ENCODE measurements at places on chromosomes 3 and 15.

DNA sequence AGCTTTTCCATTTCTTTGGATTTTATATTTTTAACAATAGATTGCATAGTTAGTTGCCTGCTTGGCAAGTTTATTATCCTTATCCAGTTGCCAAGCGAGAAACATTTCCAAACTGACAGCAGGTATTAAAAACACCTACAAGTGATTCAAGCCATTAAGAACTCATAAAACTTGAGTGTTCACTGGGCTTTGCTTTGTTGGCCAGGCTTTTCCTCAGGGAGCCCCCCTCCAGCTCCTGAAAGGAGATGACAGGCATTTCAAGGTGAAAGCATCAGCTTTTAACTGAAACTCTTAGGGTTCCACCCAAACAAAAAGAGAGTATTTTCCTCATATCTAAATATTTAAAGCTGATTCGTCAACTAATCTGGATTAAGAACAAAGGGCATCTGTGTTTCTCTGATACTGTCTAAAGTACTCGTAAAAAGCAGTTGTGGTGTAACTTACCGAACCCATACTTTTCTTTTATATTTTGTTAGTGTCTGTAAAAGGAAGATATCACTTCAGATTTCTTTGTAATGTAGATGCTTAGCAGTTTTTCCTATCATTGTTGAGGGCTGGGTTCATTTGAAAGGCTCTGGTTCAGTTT is 363.4 kb downstream of the OTOL1 start:
- DNase-seq, result no peak

GRCh38 chr15:51328926-51329325 is 9.5 kb downstream of the CYP19A1 start:
- DNase-seq, result no peak

DNA sequence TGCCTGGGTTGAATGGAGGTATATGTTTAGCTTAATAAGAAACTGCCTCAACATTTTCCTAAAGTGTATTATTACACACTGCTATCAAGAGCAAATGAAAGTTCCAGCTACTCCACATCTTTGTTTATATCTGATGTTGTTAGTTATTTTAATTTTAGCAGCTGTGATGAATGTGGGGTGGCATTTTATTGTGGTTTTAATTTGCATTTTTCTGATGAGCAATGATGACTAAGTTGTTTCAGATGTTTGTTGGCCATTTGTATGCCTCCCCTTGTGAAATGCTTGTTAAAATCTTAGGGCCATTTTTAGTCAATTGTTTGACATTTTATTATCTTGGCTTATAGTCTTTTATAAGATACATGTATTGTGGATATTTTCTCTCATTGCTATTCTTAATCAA is 260.4 kb upstream of the SLCO3A1 start:
- DNase-seq, result no peak

DNA sequence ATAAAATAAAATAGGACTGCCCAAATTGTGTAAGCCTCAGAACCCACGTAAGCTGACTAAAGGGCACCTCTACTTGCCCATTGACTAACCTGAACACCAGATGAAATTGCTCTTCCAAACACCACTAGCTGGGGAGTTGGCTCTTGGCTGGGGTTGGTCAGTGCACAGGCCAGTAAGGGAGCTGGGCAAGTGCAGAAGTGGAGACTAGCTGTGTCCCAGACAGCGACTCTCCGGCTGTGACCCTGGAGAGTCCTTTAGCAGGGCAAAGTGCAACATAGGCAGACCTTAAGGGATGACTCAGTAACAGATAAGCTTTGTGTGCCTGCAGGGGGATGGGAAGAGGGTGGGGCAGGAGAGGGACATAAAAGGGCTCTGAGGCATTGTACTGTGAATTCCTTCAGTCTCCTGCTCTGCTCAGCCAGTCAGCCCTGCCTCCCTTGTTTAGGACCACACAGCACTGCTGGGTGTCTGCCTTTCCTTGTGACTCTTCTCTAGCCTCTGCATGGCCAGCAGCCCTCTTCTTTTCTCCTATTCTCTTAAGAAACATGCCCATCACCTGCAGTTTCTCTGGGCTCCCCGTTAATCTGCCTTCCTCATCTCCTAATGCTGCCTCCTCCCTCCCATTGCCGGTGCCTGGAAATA is 13.2 kb downstream of the NR1I2 start:
- DNase-seq, result no peak

- DNase-seq, result no peak
These were observed 602.9 kb downstream of the NTRK3 start for GRCh38 chr15:87653646-87654045.

DNA sequence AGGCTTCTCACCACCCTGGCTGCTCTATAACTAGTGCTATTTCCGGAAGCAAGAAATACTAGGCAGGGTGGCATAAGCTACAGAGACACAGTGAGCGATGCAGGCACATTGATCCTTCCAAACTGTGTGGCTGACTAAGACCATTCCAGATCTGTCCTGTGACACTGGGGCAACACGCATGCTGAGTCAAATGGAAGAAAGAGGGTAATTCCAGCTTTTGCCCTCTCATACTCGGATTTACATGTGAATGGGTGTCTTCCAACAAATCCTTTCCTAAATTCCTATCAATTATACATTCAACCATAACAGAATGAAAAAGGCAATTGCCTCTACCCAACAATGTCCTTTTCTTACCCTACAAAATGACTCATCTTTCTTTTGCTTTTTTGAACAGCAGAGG is 5.1 kb downstream of the FSIP1 start:
- DNase-seq, result no peak

DNA sequence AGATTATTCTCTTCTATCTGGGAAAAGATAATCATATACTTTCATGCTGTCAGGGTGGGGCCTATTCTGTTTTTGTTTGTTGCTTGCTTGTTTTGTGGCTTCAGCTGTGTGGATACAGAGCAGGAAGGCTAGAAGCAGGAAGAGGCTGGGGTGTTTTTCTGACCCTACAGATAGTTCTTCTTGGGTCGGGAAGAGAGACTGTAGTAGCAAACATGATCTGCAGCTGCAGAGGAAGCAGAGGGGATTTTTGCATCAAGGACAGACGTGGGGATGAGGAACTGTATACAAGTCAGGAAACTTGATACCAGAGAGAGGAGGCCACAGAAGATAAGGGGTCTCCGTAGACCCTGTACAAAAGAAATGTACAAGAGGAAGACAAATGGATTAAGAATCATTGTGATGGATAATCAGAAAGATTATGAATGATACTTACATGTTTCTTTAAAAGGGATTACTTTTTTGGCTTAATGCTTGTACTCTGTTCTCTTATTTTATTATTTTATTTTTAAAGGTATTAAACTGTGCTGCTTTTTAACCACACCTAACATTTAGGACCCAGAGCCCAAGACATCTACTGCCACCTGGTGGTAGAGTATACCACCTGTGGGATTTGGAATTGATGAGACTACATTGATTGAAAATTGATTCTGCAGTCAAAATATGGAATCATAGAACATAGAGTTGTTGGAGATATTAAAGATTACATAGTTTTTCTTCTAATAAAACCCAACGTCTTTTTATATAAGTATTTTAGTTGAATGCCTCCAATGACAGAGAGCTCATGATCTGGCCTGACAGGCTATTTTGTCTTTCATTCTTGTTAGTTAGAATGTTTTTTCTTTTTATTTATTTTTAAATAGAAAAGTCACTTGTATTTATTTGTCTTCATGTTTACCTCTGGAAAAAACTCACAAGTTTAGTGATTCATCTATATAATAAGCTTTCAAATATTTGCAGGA is 87.3 kb upstream of the ROPN1 start:
- DNase-seq, result no peak

- no peak for DNase-seq
These were observed 39.1 kb downstream of the MESD start for GRCh38 chr15:80950291-80951078.

DNA sequence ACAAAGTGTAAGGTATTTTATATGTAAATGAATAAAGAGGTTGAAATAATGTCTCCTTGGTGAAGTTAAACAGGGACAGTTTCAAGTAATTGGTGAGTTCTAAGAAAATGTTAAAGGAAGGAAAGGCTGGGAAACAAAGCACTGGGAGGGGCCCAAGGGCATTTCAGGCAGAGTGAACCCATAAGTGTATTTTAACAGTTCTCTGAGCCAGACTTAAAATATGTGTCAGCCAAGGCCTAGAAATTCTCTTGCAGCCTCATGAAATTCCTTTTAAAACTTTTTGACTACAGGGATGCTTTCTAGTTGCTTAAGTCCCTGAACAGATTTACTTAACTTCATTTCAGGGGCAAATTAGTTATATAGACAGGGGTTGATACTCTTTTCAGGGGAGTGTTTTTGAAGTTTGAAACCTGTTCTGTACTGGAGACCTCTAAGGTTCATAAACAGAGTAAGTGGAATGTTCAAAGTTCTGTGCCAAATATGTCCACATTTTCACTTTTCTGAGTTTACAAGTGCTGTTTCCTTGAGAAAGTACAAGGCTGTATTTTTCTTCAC is 77.6 kb downstream of the GALK2 start:
- no peak for DNase-seq

GRCh38 chr3:111936967-111937366 is 41.9 kb upstream of the ABHD10 start:
- DNase-seq, result no peak

DNA sequence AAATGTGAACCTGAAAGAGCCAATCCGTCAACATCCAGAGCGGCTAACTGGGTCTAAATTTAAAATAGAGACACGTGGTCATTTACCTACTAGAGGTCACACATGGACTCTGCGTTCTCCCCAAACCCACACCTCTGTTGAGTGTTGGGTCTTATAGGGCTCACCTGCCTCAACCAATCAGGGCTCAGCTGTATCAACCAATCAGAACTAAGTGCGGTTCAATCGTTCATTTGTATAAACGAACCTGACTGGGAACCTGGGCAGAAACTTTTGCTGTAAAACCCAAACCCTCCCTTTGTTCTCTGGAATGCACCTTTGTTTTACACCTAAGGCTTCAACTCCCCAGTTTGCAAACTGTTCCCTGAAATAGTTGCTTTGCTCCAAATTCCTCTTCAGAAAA is 8.9 kb downstream of the DNAAF4 start:
- DNase-seq, result no peak

DNA sequence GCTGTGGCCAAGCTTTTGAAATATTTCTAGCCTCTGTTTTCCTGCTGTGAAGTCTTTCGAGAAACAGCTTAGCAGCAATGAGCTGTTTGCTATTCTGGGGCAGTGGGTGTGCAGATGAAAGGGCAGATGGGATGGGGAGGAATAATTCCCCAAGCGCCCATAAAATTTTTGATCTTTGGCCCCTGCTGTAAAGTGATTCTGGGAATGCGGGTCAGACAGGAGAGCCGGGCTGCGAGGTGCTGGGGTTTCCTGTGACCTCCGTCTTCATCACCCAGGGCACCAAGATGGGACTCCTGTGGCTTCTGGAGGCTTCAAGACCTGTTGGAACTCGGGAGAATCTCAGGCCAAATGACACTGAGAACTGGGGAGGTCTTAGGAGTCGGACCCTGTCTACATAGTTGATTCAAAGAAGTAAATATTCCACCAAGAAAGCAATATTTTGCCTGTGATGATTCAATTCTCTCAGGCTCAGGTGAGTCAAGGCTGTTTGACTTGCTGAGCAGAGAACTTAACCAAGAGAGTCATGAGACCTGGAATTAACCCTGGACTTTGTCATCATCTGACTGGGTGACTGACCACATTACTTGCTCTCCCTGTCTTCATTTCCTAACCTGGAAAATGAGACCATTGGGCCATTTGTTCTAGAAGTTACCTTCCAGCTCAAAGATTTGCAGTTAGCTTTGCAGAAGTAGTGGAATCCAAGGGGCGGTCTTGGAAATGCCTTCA is 86.4 kb downstream of the POLR2M start:
- DNase-seq, result no peak

- no peak for DNase-seq
These were observed 36.1 kb downstream of the PTH1R start for GRCh38 chr3:46913644-46914043.

GRCh38 chr3:16365491-16366128 is 100.6 kb downstream of the OXNAD1 start:
- DNase-seq, result no peak

DNA sequence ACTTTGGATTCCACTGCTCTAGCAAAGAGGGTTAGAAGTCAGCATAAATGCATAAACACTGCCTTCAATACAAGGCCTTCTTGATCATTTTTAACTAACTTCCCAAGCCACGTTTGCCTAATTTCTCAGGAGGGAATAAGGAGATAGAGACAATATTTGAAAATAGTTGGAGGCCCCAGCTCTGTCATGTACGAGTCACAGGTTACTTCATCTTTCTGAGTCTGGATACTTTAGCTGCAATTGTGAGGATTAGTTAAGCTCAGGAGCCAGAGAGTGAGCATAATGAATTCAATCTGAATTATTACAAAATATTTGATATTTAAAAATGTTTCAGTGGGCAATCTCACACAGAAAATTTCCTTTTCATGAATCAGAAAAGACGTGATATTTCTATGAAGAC is 298.9 kb downstream of the SHOX2 start:
- DNase-seq, result no peak

DNA sequence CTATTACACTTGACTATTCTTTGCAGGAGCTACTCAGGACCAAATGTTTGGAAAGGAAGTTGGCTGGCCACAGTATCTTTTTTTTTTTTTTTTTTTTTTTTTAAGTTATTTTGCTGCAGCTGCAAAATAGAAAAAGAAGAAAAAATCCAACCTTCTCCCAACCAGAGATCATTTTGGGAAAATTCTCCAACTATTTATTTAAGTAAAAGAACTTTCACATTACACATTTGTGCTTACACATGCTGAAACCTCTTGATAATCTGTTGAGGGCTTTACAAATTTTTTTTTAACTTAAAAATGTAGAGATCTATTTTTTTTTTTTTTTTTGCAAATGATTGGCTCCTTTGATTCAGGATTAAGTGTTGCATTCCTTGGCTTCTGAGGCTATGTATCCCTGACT is 148.0 kb downstream of the POLR2M start:
- no peak for DNase-seq

GRCh38 chr3:134753999-134754742 is 40.9 kb upstream of the EPHB1 start:
- DNase-seq, result no peak
